ENCODE measurements at places on chromosomes 16 and 17.

DNA sequence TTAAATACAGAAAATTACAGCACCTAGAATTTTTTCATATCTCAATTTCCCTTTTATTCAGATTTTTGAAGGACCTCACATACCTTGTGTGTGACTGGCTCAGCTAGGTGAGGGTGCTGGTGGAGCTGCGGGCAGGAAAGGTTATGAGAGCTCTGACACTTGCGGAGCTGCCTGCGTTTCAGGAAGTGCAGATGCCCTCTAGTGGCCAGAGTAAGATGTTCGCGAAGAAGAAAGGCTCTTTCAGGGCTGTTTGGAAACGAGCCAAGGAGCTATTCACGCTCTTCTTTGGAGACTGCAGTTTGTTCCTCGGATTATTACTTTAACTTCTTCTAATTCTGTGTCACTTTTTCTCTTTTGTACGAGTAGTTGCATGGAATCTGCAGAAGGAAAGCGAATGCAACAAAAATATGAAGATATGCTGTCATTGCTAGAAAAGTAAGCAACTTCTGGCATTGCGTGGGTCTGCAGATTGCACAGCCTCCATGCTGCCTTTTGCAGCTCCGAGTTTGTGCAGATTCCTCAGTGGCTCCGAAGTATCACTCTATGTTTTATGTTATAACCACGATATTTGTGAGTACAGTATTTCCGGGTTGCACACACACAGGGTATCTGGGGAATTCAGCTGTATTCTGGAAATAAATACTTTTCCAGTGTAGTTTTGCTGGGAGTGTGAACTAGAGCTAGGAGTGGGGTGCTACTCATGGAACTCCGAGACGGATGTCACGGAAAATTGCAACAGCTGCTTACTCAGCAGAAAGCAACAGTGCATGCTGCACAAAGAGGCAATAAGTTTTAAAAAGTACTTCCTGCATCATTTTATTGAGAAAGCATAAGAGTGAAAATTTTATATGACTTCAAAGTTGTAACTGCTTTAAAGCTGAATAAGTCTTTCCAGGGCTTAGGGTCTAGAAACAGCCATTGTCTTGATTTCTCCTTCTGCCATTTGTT is 46.3 kb downstream of the DNAH9 start:
- peak; percentile 52 for DNase-seq

DNA sequence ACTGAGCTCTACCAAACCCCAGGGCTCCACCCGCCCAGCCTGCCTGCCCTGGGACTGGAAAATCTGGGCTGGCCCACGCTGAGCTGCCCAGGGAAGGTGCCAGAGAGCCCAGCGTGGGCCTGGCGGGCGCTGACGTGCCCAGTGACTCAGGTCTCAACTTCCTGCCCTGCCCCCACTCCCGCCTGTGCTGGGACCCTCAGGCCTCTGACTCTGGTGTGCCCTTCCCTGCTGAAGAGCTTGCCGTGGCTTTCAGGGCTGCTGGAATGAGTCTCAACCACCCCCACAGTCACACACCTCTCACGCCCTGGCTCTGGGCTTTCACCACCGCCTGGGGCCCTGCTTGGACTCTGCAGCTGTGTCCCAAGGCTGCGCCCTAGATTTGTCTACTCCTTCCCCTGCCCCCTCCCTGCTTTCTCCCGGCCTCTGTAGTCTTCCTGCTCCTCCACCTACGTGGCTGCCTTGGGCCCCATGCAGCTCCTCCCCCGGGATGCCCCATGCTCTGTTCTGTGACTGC is 10.4 kb downstream of the LLGL1 start:
- DNase-seq = no peak

DNA sequence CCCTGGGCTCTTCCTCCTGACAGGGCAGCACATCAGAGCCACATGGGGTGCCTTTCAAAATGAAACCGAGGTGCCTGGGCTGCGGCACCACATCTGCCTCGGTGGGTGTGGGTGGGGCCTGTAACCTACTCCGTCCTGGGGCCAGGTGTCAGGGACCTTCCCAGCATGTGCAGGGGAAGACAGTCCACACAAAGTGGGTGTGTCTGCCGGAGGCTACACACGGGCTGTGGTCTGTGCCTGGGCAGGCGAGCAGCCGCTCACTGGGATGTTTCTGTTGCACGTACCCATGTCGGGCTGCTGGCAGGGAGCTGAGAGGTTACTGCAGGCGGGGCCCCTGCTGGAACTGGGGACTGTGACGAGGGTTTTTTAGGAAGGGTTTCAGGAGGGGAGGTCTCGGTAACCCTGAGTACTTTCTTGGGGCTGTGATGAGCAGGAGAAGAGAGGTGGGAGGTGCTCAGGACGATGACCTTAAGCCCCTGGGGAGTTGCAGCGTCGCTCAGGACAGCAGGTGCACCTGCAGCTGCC is 351.2 kb downstream of the SEC14L1 start:
- no peak for DNase-seq

- DNase-seq = no peak
These were observed 37.4 kb downstream of the TMEM186 start for GRCh38 chr16:8760021-8760420.

- DNase-seq = peak; percentile 47
These were observed 18.2 kb downstream of the WFDC1 start for GRCh38 chr16:84312783-84313382.

- peak; percentile 50 for DNase-seq
These were observed 26.0 kb upstream of the MPHOSPH6 start for GRCh38 chr16:82195917-82196494.

DNA sequence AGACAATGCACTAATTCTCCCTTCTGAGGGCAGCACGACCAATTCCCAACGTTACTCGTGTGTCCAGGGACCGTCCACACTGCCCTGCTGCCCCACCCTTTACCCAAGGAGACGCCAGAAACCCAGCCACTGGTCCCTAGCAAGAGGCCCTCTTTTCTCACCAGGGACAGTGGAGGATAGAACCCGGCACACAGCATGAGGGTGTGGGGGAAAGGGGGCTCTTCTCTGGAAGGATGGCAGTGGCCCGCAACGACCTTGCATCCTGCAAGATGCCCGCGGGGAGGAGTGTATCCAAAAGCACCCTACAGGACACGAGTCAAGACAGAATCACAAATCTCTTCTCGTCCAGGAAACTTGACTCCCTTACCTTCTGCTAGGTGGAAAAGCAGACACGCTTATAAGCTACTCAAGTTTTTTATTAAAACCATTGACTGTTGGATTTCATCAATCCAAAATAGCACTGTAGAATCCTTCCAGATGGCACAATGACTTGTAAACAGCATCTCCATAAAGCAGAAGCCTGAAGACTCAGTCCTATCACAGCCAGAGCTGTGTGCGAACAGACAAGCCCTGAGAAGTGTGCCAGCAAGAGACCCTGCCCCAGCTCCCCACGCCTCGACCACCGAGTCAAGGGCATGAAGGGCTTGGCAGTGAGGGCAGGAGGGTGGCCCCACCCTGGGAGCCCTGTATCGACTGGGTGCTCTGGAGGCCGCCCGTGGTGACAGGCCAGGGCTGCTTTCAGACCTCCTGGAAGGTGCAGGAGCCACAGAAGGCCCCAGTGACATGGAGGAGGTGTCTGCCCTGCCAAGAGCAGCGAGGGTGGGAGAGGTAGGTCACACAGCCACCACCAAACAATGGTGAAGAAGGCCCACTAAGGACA is 103.8 kb downstream of the ANKRD11 start:
- no peak for DNase-seq

- no peak for DNase-seq
These were observed 10.9 kb upstream of the SPNS3 start for GRCh38 chr17:4422864-4423263.

GRCh38 chr16:82675300-82675699 is 48.5 kb downstream of the CDH13 start:
- no peak for DNase-seq

- DNase-seq = no peak
These were observed 925 bp downstream of the ZNF689 start for GRCh38 chr16:30609002-30609925.

- no peak for DNase-seq
These were observed 9.5 kb downstream of the IRF8 start for GRCh38 chr16:85908444-85908843.

DNA sequence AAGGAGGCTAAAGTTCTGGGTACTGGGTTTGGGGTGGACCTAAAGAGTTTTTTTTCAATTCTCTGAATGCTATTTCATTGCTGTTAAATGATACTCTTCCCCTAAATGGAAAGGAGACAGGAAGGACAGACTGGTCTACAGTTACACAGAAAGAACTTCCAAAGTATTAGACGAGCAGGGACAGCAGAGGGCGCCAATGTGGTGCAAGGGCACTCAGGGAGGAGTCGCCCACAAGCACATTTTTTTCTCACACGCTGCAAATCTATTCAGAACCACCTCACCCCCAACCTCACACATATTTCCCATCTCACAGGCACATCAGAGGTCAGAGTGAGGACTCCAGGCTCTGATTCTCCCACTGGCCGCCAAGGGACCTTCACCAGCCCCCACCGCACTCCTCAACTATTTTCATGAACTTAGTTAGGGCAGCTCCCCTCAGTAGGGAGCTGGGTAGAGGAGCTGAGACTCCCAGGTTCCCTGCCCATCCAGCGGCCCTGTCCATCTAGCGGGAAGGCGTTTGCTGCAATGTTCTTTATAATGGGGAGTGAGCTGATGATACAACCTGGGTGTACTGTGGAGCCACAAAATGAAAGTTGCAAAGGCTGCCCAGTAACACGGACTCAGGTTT is 6.8 kb upstream of the CA4 start:
- DNase-seq = peak; percentile 85

DNA sequence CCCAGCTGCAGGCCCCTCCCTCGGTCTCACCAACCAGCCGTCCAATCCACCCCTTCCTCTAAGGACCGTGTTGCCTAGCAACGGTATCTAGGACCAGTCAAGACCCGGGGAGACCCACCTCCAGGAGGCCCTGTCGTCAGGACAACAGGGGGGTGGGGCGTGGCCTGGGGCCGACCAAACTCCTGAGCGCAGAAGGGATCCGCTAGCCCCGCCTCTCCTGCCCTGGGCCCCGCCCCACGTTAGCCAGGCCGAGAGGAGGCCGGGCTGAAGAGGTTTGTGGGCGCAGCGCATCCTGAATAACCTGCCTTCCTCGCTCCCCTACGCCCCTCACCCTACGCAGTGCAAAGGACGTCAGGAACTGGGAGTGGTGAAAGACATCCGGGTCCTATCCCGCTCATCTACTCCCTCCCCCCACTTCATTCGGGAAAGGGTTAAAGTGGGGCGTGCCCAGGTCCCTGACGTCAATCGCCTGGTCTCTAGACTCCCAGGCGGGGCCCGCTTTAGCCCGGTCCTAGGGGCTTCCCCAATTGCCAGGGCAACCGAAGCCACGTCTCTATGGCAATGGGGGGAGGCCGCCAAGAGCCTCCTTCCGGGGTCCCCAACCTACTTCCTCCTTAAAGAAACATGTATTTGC is 14.7 kb downstream of the DLG4 start:
- DNase-seq = peak; percentile 79

- no peak for DNase-seq
These were observed 155.0 kb upstream of the SALL1 start for GRCh38 chr16:51306116-51306515.

DNA sequence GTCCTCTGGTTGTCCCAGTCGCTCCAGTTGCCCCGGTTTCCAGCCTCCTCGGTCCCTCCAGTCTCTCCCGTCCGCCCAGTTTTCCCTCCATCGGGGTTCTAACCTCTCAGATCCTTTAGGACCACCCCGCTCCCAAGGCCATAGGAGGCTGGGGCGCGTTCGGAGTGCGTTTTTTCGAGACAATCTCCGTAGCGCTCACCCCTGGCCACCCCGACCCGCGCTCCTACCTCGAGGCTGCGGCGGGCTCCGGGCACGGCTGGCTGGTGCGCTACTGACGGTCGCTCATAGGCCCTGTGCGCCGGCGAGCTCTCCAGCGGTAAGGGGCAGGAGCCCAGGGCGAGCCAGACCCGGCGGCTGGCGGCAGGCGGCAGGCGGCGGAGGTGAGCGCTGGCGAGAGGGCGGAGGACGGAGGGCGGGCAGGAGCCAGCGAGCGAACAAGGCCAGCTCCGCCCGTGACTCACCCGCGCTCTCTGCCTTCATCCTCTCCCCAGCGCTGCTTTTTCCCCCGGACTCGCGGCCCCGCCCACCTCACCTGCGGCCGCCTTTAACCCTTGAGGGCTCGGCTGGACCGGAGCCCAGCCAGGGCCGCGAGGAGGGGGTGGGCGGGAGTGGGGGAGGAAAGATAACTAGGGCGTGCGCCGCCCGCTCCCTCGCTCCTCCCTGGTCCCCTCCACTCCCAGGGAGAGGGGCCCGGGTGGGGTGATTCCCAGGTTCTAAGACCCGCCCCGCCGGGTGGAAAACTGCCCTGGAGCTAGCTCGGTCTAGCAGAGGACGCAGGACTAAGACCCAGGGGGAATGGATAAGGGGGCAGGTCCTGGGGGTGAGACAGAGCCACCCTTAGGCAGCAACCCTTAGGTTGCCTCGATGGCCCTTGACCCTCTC is at the start of gene SP6:
SP6 (minus strand) TSS at position 472 of the 882 bp plus-strand sequence. CDS start 2,734 bp downstream, outside the sequence.
- DNase-seq = peak; percentile 80

DNA sequence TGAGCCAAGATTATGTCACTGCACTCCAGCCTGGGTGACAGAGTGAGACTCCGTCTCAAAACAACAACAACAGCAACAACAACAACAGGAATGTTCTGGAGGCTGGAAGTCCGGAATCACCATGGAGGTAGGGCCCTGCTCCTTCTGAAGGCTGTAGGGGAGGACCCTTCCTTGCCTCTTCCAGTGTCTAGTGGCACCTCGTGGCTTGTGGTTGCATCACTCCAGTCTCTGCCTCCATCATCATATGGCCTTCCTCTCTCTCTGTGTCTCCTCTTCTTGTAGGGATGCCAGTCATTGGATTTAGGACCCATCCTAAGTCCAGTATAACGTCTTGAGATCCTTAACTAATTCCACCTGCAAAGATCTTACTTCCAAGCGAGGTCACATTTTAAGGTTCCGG is 14.0 kb downstream of the NAGPA start:
- DNase-seq = no peak

- DNase-seq = no peak
These were observed 118.7 kb upstream of the CDH5 start for GRCh38 chr16:66247516-66248481.

DNA sequence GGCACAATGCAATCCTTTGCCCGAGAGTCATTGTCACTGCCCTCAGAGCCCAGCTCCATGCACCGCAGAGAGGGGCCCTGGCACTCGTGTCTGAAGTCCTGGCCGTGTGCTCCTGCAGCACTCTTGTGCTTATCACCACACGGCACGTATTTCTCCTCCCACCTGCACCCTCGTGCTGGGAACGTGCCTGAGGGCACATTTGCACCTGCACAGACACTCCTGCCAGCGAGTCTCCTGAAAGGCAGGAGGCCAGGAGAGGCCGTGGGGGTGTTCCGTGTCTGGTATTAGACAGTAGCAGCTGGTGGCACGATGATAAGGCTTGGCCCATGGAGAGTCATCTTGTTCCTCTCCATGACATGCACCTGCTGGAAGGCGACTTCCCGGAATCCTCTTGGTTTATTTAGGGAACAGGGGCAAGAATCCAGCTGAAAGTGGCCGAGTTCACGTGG is 3.4 kb upstream of the ACSF3 start:
- peak; percentile 94 for DNase-seq

GRCh38 chr16:84606081-84606875 is 11.6 kb downstream of the COTL1 start:
- DNase-seq = no peak

GRCh38 chr17:74243013-74243755 is 29.8 kb downstream of the TTYH2 start:
- no peak for DNase-seq

Measured in NCI-H1417 (cell line).